ENCODE measurements at places on chromosomes 12 and 14. TPM values are rescaled to one million over a fixed set of nuclear protein-coding genes. Genes with fewer than 3 reads are reported as not detected.

LRTM2 gene
- not detected for total RNA-seq

HVCN1 gene
- total RNA-seq: 12.8 TPM

KRT77 gene
- not detected for total RNA-seq

TAS2R50 gene
- total RNA-seq: 1.2 TPM

MGAT4C gene
- total RNA-seq: not detected

LAG3 gene
- 117 TPM for total RNA-seq

DNA sequence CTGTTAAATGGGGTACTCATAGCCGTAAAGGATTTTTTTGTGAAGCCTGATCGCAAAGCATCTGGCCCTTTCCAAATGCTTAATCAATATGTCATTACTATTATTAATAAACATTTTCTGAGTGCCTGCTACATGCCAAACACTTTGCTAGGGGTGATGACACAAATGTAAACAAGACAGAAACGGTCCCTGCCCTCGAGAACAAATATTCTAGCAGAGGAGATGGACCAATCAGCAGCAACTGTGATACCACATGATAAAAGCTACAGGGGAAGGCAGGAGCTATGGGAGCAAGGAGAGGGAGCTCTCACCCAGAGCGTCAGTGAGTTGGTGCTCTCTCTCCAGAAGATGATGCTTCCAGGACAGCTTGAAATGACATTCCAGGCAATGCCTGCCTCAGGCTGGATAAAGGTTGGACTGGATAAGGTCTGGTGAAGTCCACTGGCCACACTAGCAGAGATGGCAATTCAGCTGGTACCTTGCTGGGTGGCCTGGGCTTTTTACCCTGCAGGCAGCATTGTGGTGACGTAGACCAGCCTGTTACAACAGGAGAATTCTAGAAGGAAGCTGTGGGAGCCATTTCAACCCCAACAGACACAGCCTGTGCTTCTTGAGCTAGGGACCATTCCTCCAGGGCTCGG is 41.1 kb downstream of the ERH start:
- H3K4me3 ChIP-seq: no peak overlapping the region
- H3K4me1 ChIP-seq: peaks cover 50% of the 10 kb centered on the region
- no peak for DNase-seq
- H3K36me3 ChIP-seq: no peaks in the 10 kb centered on the region
- no peaks in the 10 kb centered on the region for H3K27me3 ChIP-seq

GRCh38 chr12:83224012-83224411 is 537.3 kb downstream of the TMTC2 start:
- no peak for DNase-seq
- no peak overlapping the region for H3K4me3 ChIP-seq
- no peaks in the 10 kb centered on the region for H3K4me1 ChIP-seq
- H3K27me3 ChIP-seq: no peaks in the 10 kb centered on the region
- no peaks in the 10 kb centered on the region for H3K36me3 ChIP-seq

- no peak overlapping the region for H3K27ac ChIP-seq
- no peaks in the 10 kb centered on the region for H3K27me3 ChIP-seq
- H3K36me3 ChIP-seq: peaks cover 3% of the 10 kb centered on the region
- DNase-seq: no peak
These were observed 118.6 kb downstream of the CCDC91 start for GRCh38 chr12:28308891-28309290.

DNA sequence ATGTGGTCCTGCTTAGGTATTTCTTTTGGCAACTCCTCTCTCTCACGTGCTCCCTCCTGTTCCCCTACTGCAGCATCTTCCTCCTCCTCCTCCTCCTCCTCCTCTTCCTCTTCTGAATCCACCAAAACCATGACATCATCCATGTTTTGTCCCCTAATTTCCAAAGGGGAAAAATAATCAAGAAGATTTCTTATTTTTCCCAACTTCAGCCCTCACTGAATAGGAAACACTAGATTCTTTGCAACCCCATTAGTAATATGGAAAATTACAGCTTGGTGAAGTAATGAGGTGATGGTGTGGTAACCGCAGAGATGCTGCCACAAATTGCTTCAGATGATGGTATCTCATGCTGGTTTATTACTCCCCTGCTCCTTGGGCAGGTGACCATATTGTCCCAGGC is 7.5 kb upstream of the WSB2 start:
- no peaks in the 10 kb centered on the region for H3K36me3 ChIP-seq
- no peak for DNase-seq
- peaks cover 29% of the 10 kb centered on the region for H3K4me1 ChIP-seq
- no peak overlapping the region for H3K4me3 ChIP-seq
- H3K27ac ChIP-seq: peak overlapping the region; percentile 20
- peaks cover 23% of the 10 kb centered on the region for H3K27me3 ChIP-seq

GRCh38 chr12:91127306-91127705 is 16.0 kb upstream of the LUM start:
- no peaks in the 10 kb centered on the region for H3K4me1 ChIP-seq
- no peak overlapping the region for H3K27ac ChIP-seq
- no peak for DNase-seq
- H3K4me3 ChIP-seq: no peak overlapping the region
- H3K36me3 ChIP-seq: no peaks in the 10 kb centered on the region

DNA sequence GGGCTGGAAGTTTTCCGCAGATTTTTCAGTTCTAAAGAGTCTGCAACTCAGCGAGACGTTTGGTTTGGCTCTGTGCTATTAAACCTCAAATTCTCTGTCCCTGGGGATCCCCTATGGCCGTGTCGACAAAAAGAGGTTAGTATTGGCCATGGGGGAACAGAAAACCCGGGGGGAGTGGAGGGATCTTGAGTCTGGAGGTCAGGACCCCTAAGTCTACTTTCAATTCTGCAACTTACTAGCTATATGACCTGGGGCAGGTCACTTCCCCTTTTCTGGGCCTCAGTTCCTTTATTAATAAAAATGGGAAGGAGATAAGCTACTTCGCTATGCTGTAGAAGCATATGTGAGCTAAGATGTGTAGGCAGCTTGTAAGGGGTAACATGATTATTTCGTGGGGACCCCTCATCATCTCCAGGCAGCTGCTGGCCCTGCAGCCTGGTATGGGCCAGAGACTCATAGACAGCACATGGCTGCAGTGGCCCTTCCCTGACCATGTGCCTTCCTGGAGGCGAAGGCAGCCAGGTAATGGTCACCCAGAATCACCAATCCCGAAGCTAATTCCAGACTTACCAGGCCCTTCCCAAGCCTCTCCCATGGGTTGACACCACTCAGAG is 8.6 kb downstream of the ASB2 start:
- no peak overlapping the region for H3K27ac ChIP-seq
- DNase-seq: no peak
- H3K4me3 ChIP-seq: no peak overlapping the region
- H3K27me3 ChIP-seq: no peaks in the 10 kb centered on the region
- peaks cover 90% of the 10 kb centered on the region for H3K4me1 ChIP-seq

DNA sequence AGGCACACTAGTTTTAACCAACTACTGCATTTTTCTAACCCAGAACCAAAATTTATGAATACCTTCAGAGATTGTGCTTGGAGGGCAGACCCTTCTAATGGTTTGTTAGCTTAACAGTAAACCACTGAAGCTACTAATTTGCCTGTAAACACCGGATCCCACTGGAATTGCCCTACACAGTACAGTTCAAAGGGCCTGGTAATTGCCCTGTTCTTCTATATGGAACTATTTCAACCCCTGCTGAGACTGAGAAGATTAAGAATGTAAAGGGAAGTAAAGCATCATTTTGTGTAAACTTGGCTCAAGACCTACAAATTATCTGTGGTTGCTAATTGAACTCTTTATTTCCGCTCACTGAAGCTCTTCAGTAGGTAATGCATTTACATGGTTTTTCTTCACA is 468.1 kb downstream of the NPAS3 start:
- no peaks in the 10 kb centered on the region for H3K4me1 ChIP-seq
- H3K27me3 ChIP-seq: no peaks in the 10 kb centered on the region
- no peaks in the 10 kb centered on the region for H3K36me3 ChIP-seq
- H3K4me3 ChIP-seq: no peak overlapping the region
- no peak overlapping the region for H3K27ac ChIP-seq
- no peak for DNase-seq

All from activated T-cell treated with anti-CD3 and anti-CD28 coated beads, Interleukin-2, amount 50 U/mL, for 72 hours (primary cell).